ENCODE measurements at places on chromosomes 7 and 10.
A peak's percentile ranks its signal among the peaks of the same experiment; 100 is the strongest.

DNA sequence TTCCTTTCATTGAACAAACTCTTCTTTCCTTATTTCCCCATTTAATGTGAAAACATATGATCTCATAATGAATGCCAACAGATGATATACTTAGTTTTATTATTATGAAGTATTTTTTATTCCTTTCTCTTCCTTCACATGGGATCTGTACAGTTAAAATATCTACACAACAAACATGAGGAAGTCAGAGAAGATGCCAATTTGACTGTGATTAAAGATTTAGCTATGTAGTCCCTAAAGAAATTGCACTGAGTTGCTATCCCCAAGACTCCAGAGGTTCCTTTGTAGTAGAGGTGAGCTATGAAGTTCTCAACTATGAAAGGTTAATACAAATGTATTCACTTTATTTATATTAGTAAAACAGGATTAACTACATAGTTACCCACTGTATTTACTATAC is 60.6 kb upstream of the LRRN3 start:
- no peak for DNase-seq

DNA sequence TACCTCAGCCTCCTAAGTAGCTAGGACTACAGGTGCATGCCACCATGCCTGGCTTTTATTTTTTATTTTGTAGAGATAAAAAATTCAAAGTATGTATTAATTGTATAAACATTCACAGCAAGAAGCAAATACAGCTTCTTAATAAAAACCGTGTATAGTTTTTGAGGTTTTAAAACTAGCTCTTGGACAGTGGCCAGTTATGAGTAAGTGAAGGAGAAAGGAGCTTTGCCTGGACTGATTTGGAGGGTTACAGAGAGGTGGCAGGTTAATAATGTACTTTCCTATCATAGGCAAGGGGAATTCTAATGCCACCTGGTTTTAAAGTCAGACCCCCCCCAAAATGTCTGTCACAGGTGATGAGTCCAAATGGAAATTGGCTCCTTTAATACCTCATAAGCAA is 43.4 kb downstream of the ZNRF2 start:
- no peak for DNase-seq

DNA sequence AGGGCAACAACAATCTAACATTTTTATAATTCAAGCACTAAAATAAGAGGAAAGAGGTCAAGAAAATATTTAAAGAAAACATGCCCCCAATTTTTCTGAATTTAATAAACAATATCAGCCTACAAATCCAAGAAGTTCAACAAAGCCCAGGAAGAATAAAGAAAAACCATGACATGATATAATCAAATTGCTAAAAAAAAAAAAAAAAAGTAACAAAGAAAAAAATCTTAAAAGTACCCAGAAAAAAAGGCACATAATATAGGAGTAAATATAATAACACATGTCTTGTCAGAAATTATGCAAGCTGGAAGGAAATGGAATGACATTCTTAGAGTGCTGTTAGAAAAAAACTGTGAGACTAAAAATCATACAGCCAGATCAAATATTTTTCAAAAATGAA is 151.4 kb downstream of the IMMP2L start:
- no peak for DNase-seq

DNA sequence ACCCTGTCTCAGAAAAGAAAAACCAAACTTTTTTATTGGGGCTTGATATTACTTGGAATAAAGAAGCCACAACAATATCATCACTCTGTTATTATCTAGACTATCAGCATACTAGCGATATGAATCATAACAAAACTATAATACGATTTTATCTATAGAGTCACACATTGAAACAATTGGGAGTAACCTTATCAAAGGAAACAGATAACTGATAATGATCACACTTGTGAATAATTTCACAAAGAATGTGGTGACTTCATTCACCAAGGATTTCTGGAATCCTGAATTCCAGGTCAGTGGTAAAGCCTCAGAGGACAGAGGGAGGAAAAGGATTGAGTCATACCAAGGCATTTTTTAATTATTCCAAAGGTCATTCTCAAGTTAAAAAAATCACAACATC is 32.1 kb upstream of the NMT2 start:
- no peak for DNase-seq

GRCh38 chr10:541750-542371 is 147.6 kb downstream of the DIP2C start:
- DNase-seq = no peak

- no peak for DNase-seq
Measured at GRCh38 chr10:117965984-117966383, 80.8 kb downstream of the RAB11FIP2 start.

- no peak for DNase-seq
Measured at GRCh38 chr10:24908793-24909423, 43.5 kb downstream of the PRTFDC1 start.

- DNase-seq = peak; percentile 18
Measured at GRCh38 chr7:148697256-148698006, 1.3 kb upstream of the CUL1 start.

DNA sequence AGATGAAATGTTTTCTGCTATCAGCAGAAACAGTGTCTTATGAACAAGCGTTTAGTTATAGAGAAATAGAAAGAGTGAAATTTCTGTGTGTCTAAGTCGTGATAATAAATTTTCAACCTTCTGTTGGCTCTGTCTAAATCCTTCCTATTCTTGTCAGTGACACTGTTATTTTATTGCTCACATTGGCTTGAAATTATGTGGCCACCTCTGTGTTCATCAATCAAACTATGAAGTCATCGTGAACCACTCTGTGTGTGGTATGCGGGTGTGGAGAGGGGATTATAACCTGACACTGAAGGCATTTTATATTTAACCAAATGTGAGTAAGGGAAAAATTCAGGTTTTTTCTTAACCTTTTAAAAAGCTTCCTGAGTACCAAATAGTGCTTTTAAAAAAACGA is 12.3 kb downstream of the AOAH start:
- no peak for DNase-seq

GRCh38 chr10:126939706-126940105 is 34.5 kb downstream of the DOCK1 start:
- no peak for DNase-seq

DNA sequence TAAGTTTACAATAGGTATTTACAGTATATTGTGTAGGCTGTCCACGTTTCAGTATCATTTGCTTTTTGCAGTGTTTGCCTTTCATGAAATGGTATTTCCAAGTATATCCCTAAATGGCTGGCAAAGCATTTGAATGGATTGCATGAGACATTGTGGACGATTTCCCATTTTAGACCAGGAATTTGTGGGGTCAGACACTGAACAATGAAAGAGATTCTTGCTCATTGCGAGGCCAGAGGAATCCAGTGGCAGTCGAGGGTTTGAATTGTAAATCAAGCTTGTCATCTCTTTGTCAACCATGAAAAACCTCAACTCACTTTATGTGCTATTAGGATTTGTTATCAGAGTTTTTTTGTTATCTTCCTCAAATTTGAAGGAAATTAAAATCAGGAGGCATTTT is 70.8 kb downstream of the CREB5 start:
- no peak for DNase-seq

DNA sequence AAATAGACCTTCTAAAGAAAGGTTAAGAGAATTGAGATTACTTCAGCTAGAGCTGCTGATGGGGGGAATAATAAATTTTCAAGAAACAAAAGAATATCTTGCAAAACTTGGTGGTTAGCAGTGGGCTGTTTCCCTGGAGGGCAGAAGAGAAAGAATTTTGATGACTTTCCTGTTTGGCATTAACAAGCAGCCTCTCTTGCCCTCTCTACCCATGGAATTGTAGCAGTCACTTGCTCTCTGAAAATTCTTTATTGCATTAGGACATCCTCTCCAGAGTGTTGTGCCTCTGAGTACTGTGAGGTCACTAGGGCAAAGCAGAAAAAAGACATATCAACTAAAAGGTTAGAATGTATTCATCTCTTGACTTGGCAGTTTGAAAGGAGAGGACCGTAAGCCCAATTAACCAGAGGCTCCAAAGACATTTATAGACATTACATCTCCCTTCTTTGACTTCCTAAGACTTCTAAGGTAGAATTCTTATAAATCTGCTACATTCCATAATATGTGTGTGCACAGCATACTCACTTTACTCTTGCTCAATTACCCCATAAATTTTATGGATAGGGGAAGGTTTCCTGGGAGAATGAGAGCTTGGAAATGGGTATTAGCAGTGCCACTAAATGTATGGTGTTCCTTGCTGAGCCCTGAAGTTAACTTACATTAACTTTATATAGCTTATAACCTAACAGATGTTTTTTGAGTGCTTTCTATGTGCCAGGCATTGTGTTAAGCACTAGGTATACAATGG is 215.3 kb downstream of the KIF20B start:
- no peak for DNase-seq

GRCh38 chr10:49333192-49333591 is 34.2 kb downstream of the C10orf71 start:
- no peak for DNase-seq

- DNase-seq = no peak
Measured at GRCh38 chr10:8194050-8194449, 139.6 kb downstream of the GATA3 start.

- DNase-seq = no peak
Measured at GRCh38 chr7:127870231-127870907, 160.9 kb downstream of the LRRC4 start.

- no peak for DNase-seq
Measured at GRCh38 chr7:47211519-47211973, 370.4 kb downstream of the TNS3 start.

- no peak for DNase-seq
Measured at GRCh38 chr10:22453948-22454591, 108.8 kb downstream of the SPAG6 start.

DNA sequence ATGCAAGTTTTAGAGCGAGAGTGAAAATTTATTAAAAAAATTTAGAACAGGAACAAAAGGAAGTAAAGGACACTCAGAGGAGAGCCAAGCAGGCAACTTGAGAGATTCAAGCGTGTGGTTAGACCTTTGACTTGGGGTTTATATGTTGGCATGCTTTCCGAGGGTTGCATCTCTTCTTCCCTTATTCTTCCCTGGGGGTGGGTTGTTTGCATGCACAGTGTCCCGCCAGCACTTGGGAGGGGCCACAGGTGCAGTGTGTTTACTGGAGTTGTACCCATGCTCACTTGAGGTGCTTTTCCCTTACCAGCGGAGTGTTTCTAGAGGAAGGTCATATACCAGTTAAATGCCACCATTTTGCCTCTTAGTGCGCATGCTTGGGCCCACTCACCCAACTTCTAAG is 96.3 kb downstream of the CHN2 start:
- DNase-seq = no peak

DNA sequence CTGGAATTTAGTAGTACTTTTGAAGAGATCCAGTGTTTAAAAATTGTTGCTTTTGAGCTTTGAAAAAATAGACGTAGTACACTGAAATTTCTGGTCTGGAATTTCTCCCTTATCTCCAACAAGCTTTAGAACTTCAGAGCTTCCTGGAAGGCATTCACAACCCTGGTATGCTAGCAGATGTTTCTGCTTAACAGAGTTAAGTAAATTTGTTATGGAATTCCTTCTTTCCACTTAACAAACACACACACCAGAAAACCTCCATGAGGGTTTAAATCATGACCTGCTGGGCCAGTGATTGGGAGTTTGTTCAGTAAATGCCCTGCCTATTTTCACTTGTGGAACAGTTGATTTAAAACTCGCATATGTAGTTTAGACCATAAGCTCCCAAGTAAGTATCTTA is 13.7 kb downstream of the ASB15 start:
- no peak for DNase-seq

- DNase-seq = no peak
Measured at GRCh38 chr7:30423788-30424505, 54.6 kb downstream of the NOD1 start.

DNA sequence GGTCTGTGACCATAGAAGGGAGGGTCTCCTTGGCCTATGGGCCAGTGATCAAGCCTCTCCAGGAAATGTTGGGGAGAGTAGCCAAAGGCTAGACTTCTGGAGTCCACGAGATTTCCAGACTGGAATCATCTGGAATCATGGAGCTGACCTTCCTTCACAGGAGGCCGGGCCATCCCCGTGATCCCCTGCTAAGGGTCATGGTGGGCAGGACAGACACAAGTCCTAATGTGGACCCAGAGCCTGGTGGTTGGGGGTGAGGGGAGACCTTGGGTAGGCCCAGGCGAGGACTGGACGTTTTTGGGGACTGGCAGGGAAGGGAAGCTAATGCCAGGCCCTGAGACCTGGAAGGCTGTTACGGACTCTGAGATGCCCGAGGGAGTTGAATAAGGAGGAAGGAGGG is 9.8 kb upstream of the GRID1 start:
- DNase-seq = no peak

GRCh38 chr10:32318476-32318896 is 28.5 kb downstream of the EPC1 start:
- DNase-seq = no peak

- DNase-seq = no peak
Measured at GRCh38 chr7:26376175-26376917, 84.7 kb downstream of the SNX10 start.

GRCh38 chr7:101832205-101832631 is 14.8 kb downstream of the CUX1 start:
- no peak for DNase-seq

GRCh38 chr7:37986908-37987330 is 66.5 kb downstream of the EPDR1 start:
- no peak for DNase-seq

DNA sequence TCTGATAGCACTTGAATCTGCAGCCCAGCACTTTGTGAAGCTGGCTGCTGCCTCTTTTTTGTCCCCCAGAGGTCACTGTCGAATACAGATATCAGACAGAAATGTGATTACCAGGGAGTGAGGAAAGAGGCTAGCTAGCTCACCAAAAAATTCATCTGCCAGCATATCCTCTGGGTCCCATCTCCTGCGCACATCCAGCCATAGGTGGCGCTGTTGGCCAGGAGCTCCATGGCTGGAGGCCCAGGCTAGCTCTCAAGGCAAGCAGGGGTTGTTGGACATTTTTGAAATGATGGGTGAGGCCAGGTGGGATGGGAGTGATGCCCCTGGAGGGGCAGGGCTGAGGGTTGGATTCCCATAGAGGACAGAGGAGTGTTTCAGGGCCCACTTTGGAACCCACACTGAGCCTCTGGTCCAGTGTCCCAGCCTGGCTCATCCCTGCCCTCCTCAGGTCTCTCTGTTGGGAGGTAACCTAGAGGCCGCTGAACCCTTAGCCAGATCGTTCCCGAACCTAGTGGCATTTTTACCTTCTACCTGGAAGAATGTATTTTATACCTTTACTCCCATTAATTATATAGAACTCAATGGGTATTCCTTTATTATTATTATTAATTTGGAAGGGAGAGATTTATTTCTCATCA is 14.8 kb downstream of the DPCD start:
- DNase-seq = peak; percentile 22

- DNase-seq = no peak
Measured at GRCh38 chr7:158609313-158609974, 21.8 kb upstream of the PTPRN2 start.

DNA sequence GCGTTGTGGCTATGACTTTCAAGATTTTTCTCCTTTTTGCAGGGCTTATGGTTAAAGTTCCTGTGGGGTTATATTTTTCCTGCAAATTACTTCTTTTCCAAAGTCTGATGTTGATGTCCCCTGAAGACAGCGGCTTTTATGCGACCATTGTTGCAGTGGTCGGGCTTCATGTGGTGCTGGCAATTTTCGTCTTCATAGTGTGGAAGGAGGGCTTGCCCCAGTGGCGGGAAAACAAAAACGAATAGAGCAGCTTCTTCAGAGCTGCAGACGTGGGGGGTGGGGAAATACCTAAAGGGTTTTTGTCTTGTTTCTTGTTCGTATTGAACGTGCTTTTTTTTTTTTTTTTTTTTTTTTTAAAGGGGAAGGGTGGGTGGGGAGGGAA is 53.8 kb downstream of the MCMBP start:
- DNase-seq = no peak

- DNase-seq = no peak
Measured at GRCh38 chr10:69055241-69055640, 32.7 kb upstream of the SRGN start.
